ENCODE measurements at places on chromosomes 12 and 14.

DNA sequence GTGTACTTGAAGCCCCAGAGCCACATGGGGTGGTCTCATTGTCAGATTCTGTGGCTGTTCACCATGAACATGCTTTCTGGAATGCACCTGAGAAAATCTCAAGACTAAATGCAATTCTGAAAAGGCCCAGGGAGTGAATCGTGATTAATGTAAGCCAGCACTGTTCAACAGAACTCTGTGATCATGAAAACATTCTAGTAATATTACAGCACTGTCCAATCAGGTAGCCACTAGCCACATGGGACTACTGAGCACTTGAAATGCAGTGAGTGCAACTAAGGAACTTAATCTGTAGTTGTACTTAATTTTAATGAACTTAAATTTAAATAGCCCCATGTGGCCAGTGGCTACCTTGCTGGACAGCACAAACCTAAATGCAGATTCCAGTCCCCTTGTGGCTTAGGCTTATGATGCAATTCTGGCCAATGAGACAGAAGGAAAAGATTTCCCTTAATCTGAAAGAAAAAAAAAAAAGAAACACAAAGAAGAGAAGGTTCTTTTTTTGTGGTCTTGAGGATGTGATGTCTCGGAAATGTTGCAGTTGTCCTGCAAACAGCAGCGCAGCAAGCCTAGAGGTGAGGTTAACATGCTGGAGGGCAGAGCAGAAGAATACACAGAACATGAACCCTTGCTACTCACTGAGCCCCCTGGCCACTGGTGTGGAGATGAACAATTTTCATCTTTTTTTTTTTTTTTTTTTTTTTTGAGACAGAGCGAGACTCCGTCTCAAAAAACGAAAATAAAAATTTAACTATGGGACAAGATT lies 48.2 kb downstream of the SPPL3 start:
- DNase-seq = no peak

DNA sequence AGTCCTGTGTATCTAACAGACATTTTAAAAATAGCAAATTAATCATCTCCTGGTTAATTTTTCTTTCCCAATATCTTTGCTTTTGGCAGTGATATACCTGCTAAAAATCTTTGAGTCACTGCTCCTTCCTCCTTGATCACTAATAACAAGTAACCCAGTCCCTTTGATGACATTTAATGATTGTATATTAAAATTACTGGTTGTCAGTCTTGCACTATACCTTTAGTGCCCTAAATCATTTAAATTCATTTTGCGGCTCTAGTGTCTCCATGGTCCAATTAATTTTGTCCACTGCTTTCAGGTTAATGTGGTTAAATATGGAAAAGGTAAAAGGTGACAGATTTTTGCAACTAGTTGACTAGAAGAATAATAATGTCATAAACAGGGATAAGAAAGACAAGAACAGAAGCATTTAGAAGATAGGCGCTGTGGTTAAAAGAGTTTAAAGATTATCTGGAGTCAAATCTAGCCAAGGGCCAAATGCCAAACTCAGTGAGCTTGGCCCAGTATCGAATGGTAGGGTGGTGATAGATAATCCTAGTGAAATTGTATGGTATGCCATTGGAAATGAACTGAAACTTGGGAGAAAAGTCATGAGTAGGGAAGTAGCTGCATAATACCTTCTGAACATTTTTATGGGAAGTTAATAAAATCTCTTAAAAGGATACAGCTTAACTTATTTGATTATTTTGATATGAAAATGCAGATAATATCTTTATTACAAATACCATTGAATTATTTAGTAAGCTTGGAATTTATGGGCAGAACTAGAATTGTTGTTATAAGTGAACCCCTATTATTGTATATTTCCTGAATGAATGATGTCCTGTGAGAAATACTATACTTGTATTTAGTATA lies 115.0 kb downstream of the PCNX1 start:
- no peak for DNase-seq

DNA sequence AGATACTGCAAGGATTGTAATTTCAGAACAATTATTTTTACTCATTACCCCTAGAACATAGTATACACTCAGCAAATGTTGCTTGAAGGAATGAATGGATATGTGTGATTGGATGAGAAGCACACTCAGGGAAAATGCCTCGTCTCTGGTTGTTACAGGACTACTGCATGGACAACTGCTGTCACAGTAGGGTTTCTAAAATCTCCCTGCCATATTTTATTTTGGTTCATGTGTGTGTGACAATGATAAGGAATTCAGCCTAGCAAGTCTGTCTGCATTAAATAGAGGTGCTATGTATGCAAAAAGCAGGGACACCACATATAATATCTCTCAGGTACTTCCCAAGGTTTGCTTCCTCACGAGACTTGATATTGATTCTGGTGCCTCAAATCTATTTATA lies 1.4 kb downstream of the PTPRR start:
- no peak for DNase-seq

DNA sequence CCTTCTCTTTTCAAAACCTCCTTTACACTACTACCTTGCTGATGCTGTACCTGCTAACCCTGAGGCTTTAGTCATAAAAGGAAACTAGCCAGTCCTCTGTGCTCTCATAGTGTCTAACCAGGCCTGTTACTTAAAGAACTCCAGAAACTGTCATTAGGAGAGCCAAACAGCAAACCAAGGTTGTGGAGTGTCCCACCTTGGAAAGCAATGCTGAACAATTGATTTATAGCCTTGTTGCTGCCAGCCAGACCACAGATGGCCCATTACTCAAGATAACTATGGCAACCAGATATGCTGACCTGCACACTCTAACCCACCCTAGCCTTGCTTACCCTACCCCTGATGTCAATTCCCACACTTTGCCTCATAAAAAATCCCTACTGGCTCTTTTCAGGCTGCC lies 26.5 kb upstream of the BCAT1 start:
- no peak for DNase-seq

DNA sequence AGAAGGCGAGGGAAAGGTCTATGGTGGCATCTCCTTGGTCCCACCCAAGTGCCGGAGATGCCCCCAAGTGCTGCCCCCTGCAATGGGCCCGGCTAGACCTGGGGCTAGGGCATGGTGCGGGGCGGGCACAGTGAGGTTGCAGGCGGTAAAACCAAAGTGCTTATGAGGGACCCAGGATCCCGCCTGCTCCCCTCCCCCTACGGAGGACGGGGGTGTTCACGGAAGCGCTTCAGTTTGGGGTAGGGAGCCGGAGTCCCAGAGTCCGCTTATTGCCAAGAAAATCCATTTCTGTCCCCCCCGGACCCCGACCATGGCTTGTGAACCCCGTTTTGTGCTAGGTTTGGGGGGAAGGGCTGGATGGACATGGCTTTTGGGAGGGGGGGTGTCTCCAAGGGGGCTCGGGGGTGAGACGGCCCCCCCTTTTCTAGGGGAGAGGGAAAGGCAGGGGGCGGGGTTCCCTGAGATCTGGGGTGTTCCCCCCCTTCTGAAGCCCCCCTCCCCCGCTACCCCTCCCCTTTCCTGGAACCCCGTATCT lies 5.4 kb upstream of the GPR84 start:
- DNase-seq = no peak

DNA sequence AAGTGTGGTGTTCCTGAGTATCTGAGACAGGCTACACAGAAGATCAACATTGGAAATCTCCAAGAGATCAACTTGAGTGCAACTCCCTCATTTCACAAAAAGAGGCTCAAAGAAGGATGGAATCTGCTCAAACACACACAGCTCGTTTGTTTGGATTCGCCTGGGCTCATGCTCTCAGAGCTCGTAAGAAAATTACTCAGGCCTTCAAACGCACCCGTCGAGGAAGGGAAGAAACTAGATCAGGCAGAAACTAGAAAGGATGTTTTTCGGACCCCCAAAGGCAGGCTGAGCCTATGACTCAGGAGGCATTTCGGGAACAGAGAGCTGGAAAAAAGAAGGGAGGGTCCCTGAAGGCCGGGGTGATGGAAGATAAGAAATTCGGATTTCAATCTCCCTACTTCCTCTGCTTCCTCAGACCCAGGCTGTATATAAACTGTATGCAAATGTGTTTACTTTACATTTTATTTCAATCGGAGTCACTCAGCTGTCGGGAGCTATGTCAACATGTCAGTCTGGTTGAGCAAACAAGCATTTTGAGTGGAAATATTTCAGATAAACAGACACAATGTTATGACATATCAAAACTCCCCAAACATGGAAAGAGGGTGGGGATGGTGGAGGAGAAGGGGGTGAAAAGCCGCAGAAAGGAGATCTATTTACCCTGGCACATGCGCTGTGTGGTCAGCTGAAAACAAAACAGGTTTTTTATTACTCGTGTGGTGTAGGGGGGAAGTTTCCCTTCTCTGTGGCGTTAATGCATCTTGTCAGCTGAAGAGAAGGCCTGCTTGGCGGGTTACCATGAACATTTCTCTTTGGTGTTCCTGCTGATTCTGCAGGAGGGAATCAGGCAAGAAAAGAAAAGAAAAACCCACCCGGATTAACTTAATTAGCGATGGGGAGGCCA lies 129.1 kb upstream of the TBX3 start:
- no peak for DNase-seq

DNA sequence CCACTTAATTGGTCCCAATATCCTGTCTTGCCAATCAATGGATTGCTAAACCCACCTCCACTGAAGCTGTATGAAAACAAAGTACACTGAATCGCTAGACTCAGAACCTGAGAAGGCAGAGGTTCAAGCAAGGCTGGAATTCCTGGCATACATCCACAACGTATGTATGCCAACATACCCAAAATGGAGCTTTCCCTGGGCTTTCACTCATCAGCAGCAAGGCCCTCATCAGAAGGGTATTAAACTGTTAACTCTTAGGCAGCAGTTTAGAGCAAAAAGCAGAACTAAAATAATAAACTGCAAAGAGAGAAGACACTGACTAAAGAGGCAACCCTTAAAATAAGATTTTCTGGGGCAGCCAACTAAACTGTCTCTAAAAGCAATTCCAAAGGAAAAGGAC lies 13.6 kb downstream of the MED13L start:
- DNase-seq = no peak

GRCh38 chr12:64256166-64256800 lies 34.2 kb upstream of the KICS2 start:
- no peak for DNase-seq

- no peak for DNase-seq
Observed at GRCh38 chr12:106128585-106129328, 10.0 kb downstream of the NUAK1 start.

DNA sequence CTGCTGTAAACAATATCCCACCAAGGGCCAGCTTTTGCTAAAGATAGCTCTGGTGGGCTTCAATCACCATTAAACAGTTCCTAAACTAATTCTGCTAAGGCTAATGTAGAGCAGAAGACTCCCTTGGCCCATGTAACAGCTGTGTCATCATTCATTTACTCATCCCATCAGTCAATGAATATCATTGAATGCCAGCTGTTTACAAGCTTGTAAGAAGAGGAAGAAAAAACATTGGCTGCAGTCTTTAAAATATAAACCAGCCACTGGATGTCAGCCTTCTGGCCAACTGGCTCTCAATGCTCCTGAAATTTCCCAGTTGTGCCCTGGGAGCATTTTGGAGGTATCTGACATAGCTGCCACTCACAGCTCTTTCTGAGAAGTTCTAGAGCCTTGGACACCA lies 18.0 kb upstream of the MAP3K9 start:
- DNase-seq = no peak

DNA sequence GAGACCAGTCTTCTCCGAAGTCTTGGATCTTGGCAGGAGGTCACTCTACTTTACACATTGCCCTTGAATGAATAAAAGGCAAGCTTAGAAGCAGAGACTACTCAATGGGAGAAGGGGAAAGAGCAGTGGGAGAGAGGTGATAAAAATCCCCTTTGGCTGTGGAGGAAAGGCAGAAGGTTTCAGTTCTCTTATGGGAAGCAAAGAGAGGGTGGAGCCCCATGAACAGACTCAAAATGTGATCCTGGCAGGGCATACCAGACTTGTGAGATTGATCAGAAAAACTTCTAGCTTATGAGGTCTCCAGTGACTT lies 49.6 kb upstream of the HECTD1 start:
- no peak for DNase-seq

GRCh38 chr12:23954332-23954731 lies 4.9 kb upstream of the SOX5 start:
- no peak for DNase-seq

DNA sequence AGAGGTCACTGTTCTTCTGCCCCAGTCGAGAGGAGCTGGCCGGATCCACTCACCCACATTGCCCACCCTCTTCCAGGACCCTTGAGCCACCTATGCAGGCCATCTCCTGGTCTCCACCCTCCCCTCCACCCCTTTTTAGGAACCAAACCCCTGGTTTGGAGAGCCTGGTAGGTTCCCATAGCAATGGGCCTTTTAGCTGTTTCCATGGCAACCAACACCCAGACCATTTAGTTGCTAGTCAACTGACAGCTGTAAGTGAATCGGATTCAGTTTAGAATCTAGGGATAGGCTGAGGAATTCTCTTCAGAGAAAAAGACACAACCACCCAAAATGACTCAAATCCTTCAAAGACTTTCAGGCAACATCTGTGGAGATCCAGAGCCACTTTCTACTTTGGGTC lies 16.5 kb downstream of the NPC2 start:
- no peak for DNase-seq

GRCh38 chr12:60257063-60257462 lies 661.2 kb downstream of the SLC16A7 start:
- no peak for DNase-seq

DNA sequence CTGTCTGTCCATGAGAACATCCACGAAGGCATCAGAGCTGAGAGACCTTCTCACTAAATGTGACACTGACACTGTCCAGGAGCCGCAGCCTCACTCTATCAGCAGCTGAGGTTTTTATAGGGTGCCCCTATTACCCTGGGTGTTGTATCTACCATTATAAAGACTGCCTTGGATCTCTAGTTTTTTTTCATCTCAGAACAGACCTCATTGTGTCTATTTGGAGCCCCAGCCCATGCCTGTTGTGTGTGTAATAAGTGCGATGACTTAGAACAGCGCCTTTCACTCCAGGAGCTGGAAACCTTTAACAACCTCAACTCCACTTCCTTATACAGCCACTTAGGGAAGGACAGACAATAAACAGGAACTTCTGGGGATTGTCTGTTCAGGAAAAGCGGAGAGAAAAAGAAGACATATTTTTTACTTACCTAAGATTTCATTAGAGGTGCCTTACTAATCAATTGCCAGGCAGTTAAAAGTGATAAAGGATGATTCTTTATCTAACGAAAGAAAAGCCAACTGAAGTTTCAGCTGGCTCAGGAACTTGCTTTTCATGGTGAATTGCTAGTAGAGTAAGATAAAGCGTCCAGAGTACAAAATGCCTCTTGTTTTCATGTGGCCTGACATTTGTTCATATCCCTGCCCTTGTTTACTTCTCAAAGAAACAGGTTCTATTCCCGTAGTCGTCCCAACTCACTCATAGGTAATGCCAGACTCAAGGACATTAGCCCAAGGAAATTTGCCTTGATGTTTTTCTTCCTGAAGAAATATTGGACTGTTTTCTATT lies 420.6 kb downstream of the RAD51B start:
- DNase-seq = no peak

Measured in left ventricle myocardium superior (tissue), 1 donor.